Heart left ventricle (tissue), 16 donors: ENCODE measurements at places on chromosomes 5 and 9. TPM values are rescaled to one million over a fixed set of nuclear protein-coding genes. Genes with fewer than 3 reads are reported as not detected.

The LCN15 gene
- total RNA-seq, result 1.2 TPM

The C5orf24 gene
- total RNA-seq, result 23.8 TPM

DNA sequence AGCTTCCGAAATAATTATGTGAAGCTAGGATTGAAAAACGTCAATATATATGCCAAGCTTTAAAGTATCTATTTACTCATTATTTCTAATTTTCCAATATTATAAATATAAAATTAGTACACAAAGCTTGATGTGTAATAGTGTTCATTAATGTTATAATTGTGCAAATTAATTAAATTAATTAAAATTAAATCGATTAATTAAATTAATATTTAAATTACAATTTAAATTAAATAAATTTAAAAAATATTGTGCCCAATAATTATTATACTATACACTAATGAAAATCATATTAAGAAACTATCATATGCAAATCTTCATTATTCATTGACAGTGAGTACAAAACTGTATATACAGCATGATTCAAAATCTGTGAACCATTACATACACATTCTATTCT, 409.8 kb downstream of the FAM170A start:
- no peak for DNase-seq

The PPP2R2B gene
- 0.35 TPM for total RNA-seq

The ACOT12 gene
- total RNA-seq, result not detected

GRCh38 chr9:83422527-83422926, 115.7 kb downstream of the FRMD3 start:
- no peak for DNase-seq

The TMEM252 gene
- total RNA-seq, result not detected

The IL9 gene
- not detected for total RNA-seq

GRCh38 chr5:176743868-176744583, 66.3 kb upstream of the UNC5A start:
- no peak for DNase-seq

DNA sequence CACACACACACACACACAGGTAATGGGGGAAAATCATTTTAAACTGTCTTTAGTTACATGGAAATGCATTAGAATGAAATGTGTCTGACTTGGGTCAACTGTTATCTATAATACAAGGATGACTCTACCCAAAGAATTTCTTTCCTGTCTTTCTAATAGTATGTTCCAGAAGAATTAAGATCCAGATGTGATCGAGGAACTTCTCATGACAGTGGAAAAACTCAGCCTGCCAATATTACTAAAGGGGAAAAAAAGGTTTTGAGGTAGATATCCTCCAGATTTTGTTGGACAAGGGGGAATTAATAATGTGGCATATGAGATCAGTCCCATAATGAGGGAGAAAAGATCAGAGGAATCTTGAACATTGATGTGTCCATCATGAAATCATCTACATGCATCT, 190.6 kb upstream of the MAP3K1 start:
- DNase-seq, result no peak

The SLC6A18 gene
- not detected for total RNA-seq

DNA sequence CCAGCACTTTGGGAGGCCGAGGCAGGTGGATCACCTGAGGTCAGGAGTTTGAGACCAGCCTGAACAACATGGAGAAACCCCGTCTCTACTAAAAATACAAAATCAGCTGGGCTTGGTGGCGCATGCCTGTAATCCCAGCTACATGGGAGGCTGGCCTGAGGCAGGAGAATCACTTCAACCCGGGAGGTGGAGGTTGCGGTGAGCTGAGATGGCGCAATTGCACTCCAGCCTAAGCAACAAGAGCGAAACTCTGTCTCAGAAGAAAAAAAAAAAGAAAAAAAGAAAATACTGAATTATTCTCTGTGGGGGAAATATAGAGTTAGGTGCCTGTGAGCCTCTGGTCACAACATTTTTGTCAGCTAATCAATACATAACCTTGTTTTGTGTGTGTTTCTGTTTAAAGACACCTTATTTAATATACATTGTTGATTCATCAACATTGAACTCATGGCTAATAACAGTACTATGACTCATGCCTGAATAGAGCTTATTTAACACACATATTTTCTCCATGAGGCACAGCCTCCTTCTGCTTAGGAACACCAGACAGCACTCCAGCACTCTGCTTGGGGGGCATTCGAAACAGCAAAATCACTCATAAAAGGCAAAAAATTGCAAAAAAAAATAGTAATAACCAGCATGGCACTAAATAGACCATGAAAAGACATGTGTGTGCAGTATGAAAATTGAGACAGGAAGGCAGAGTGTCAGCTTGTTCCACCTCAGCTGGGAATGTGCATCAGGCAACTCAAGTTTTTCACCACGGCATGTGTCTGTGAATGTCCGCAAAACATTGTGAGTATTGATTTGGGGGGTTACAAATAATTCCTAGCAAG, at the start of gene IL31RA:
IL31RA (plus strand) TSS at position 519 of the 836 bp plus-strand sequence; CDS start at position 733, 214 bp downstream.
- DNase-seq, result no peak

GRCh38 chr5:140213370-140213983, 38.5 kb downstream of the CYSTM1 start:
- no peak for DNase-seq

DNA sequence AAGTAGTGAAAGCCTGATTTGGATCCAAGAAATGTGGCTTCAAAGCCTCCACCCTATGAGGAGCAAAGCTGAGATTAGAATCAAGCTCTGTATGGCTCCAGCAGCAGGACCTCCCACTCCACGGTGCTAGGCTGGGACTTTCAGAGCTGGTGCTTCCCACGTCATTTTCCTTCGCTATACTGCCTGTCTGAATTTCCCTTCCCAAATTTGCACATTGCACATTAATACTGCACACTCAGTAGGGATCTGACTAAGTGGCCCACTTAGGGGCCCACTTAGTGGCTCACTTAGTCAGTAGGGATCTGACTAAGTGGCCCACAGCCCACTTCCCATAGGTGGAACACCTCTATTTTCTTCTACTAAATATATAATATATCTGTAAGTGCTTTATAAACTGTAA, 14.1 kb upstream of the SPDL1 start:
- DNase-seq, result no peak

The MCTP1 gene
- 15.5 TPM for total RNA-seq

DNA sequence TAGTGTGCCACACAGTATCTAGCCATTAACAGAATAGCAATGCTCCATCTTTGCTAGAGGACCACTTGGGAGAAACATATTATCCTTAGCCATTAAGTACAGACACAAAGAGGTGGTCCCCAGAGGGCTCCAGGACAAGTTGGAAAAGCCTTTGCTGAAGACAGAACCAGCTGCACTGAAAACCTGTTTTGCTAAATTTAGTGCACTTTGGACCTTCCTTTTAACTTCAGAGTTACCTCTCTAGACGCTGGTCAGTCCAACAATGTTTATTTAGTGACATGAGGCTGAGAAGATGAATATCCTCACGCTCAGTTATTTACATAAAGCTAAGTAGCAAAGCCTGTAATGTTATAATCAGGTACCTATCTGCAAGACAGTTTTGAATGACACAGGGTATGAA, 265.0 kb upstream of the ZNF608 start:
- no peak for DNase-seq

The DMRT3 gene
- total RNA-seq, result not detected

- DNase-seq, result no peak
Observed at GRCh38 chr5:172452398-172453205, 1.7 kb downstream of the SH3PXD2B start.

GRCh38 chr9:130955947-130956621, 17.0 kb upstream of the FIBCD1 start:
- no peak for DNase-seq

GRCh38 chr9:98101868-98102273, 17.2 kb downstream of the TRIM14 start:
- DNase-seq, result no peak

The MINAR2 gene
- total RNA-seq, result not detected

DNA sequence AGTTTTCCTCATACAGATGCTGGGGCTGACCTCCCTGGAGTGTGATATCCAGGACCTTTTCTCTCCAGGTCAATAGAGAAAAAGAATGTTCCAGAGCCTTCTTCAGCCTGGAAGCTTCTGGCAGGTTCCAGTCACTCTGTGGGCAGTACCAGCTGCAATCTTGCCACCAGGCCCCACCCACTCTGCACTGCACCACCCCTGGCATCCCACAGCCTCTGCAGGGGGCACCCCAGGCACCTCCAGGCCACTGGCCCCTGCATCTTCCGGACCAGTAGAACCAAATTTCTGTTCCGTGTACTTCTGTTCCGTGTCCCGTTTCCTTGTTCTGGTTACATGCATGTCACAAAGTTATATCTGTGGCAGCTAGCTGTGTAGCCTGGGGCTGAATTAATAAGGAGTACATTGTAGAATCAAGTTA, 83.3 kb upstream of the ZBTB43 start:
- no peak for DNase-seq

DNA sequence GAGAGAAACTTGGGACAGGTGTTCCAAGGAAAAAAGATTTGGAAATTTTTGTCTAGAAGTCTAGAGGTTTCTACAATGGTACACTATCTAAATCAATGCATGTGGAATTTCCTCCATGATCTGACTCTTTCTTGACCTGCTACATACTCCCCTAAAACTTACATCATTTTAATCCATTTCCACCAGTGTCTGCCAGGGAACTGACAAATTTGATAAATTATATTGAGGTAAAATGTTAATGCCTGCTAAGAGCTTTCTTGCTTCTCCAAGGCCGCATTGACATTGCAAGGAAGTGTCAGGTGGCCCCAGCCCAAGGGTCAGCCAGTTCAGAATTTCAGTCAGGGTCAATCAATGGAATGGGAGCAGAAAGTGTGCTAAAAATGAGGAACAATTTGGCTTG, 163.4 kb upstream of the FBXL17 start:
- no peak for DNase-seq
